NCI-H2227 treated with DMSO at 0.1 percent for 48 hours (cell line): ENCODE measurements at places on chromosomes 7 and 10.

DNA sequence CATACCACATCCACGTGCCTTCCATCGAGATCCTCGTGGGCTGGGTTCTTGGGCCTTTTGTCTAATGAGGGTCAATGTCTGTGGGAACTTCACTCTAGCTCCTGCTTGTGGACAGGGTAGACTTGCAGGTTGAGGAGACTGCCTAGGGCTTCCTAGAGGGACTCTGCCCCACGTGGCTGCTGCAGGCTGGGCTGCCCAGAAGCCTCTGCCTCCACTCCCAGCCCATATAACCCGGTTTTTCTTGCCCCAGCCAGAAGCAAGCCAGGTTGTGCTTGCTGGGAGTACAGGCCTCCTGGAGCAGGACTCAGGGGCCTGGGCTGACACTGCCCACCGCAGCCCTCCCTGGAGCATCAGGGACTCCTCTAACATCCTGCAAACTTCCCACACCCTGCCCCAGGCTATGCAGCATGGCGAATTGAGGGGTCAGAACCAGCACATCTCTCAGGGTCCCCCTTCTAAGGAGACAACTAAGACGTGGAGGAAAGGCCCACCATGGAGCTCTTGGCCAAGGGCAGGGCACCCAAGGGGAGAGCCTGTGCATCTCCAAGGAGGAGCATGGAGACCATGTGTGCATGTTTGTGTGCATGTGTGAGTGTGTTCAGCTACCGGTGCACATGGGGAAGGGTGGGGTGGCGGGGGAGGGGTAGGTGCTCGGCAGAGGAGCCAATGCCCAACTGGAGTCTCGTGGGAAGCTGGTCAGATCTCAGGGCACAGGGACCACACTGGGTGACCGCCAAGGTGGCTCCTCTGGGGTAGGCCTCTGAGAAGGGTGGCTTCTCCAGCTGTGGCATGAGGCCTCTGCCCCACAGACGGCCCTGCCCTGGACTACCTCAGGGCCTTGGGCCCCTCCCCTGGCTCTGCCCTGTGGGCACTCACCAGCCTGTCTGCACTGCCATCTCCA, 62.6 kb downstream of the RASGEF1A start:
- no peak for DNase-seq

DNA sequence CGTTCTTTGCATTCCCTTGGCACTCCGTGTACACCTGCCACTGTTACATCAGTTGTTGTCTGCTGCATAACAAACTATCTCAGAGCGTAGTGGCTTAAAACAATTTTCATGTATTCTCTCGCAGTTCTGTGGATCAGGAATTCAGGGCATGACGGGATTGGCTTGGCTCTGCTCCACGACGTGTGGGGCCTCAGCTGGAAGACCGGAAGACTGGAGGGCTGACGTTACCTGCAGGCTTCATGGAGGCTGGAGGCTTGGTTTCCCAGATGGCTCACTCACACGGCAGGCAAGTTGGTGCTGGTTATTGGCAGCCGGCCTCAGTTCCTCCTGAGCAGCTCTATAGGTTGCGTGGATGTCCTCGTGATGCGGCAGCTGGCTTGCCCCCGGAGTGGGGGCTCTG, 25.5 kb downstream of the NYAP1 start:
- no peak for DNase-seq

GRCh38 chr7:26292768-26293560, 1.3 kb downstream of the SNX10 start:
- DNase-seq, result no peak

DNA sequence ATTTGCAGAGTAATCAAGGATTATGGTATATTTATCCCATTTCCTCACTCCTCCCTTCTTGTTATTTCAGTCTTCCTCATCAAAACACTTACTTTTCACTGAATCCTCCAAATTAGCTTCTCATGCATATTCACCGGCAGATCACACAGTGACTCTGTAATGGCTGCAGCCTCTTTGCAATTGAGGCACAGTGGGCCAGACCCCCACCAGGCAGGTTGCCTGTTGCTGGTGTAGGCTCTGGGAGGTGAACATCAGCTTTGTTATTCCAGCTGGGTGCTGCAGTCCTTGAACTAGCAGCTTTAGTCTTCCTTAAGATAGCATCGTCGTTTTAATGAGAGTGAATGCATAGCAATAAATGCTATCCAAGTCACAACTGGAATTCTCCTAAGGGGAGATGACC, 449.3 kb downstream of the CNTNAP2 start:
- DNase-seq, result no peak

GRCh38 chr7:2876031-2876731, 32.1 kb upstream of the GNA12 start:
- no peak for DNase-seq

DNA sequence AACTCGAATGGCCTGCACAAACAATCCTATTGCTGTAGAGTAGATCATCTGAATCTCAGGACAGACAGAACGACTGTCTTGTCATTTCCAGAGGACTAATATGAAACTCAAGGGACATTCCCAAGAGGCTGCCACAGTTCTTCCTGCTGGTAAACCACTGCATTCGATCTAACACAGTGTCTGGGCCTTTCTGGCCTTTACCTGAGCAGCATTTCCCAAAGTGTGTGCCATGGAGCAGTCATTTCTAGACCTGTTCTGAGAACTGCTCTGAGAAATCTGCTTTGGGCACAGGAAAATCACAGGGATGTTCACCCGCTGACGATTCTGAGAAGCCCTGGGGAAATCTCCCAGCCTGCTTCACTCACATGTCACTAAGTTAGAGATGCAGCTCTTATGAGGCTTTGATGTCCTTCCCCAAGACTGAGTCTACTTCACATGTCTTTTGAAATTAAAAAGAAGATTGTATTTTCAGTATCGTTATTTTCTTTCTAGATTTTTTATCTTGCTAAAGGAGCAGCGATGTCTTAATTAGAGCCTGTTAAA, 18.4 kb downstream of the GPNMB start:
- DNase-seq, result no peak

- no peak for DNase-seq
Observed at GRCh38 chr7:124764847-124765400, 668 bp downstream of the GPR37 start.

DNA sequence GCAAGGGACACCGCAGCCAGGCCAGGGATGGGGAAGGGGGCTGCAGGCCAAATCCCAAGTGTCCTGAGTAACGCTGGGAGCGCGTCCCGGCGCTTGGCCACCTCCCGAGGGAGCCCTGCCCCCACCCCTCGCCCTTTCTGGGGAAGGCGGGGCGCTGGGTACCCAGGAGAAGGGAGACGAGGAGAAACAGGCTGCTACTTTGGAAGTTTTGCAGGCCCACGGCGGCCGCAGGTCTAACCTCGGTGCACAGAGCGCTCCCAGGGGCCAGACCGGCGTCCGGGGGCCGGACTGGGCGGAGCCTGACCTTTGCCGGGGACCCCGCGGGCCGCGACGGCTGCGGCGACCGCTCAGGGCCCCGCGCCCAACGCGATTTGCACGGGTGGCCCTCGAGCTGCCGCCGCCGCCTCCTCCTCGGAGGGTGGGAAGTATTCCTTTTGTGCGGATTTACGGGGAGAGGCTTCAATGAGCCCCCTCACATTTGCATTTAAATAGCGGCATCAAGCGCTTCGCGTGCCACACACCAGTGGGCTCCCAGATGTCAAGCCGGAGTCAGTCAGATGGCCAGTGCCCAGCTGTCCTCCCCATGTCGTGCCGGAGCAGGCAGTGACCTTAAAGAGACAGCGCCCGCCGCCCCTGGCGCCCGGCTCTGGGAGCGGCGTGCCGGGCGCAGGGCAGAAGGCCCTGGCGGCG, 3.0 kb upstream of the EBF3 start:
- no peak for DNase-seq
